ENCODE measurements at places on chromosomes 5 and 9.
A peak's percentile ranks its signal among the peaks of the same experiment; 100 is the strongest.

- DNase-seq: no peak
Observed at GRCh38 chr9:805151-805550, 36.3 kb upstream of the DMRT1 start.

DNA sequence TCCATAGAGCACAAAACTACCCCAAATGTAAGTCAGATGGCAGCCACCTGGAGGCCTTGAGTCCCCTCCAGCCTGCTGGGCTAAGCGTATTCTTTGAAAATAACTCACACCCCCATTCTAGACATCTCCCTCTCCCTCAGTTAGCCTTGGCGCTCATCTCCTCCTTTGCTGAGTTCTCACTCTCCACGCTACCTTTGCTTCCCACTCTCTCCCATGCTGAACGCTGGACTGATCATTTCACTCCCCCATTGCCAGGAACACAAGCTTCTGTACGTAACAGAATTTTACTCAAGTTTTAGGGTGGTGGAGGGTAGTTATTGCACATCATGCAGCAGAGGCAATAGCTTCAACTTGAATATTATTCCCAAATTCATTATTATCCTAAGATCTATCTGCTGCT is 47.5 kb upstream of the HRH2 start:
- no peak for DNase-seq

DNA sequence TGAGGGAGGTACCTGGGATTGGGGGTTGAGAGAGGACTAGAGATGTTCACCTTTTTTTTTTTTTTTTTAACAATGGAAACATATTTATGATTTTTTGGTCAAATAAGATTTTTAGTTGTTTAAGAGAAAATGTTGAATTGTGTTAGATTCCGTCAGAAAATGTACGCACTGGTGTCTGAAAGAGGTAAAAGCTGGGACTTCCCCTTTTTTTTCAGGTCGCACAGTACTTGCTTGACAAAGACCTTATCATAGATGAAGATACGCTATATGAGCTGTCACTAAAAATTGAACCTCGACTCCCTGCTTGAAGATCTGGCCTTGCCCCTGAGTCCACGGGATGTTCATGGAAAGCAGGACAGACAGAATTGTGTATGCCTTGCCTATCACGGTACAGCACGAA is 7.7 kb upstream of the CKMT2 start:
- DNase-seq: no peak

- no peak for DNase-seq
Observed at GRCh38 chr5:81779125-81779915, 28.4 kb upstream of the SSBP2 start.

DNA sequence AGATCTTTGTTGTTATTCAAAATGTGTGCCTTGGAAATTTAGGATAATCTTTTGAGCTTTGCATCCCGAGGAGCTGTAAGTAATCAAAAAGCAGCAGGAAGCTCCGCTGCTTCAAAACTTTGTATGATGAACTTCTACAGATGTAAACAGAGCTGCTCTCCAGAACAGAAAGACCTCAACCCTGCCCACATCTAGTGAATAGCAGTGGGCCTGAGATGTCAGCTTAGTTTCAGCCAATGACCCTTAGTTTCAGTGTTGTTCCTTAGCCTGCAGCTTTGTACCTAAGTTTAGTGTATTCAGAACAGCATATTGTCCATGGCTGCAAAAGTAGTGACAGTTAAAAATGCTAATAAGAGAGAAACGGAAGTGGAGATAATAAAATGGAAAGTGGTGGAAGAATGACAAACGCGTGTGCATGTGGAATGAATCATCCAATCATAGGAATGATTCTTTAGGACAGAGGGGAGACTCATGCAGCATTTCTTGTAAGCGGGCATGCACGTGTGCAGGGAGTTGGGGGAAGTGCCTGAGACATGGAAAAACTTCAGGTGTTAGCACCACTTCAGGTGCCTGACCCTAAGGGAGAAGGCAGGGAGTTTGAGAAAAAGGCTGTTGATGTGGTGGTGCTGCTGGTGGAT is 24.9 kb downstream of the SNX24 start:
- no peak for DNase-seq

DNA sequence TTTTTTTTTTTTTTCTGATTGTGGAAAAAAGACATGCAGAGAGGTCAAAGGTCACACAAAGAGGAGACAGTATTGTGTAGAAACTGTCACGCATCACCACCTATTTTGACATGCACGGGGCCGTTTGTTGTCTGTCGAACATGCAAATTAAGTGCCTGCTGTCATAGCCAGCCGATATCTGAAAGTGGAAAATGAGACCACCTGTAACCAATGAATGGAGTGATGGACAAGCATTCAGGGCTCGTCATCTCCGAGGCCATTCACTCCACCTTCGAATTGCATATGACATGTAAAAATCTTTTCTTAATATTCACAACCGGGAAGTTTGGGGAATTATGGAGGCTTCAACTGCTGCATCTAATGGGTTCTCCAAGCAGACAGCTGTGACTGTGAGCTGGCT is 512.2 kb upstream of the ADAMTS16 start:
- no peak for DNase-seq

DNA sequence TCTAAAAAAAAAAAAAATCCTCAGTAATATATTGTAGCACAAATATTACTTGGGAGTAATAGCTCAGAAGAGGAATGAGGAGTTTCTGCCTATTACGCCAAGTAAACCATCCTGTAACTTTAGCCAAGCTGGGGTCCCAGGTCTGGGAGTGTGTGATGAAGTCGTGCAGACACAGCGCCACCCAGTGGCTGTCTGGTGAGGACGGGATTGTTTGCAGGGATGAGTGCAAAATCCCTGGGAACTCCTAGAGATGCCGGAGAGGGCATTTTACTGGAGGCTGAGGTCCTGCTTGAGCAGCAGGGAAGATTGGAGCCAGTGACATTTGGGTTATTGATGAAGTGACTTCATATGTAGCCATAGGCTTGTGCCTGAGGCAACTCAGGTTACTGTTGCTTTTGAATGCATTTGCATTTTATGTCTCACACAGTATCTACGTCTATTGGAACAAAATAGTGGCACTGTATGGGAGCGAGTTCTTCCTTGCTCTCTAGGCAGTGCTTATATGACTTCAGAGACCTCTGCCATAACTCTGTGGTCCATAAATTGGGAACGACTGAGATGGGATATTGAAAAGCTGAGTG is 72.8 kb downstream of the PSAT1 start:
- DNase-seq: peak; percentile 95

- DNase-seq: no peak
Observed at GRCh38 chr9:110997847-110998246, 40.4 kb downstream of the LPAR1 start.

DNA sequence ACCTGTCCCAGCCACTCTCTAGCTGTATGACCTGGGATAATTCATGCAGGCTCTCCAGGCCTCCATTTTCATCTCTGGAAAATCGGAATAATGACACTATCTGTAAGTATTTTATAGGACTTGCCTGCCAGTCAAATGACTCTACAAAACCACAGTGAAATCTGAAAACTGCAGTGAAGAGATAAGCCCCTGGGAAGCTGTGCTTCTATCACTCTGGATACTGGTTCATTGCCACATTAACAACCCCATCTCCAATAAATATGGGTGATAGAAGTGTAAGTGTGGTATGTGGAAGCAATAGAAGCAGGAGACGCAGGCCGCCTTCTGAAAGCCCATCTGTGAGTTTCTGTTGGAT is 31.8 kb downstream of the WHRN start:
- DNase-seq: no peak

GRCh38 chr9:137619240-137620047 is 639 bp downstream of the EHMT1 start:
- peak; percentile 50 for DNase-seq

- no peak for DNase-seq
Observed at GRCh38 chr9:37966412-37967013, 62.6 kb upstream of the SLC25A51 start.

- DNase-seq: no peak
Observed at GRCh38 chr9:79757881-79758669, 186.3 kb downstream of the TLE4 start.

DNA sequence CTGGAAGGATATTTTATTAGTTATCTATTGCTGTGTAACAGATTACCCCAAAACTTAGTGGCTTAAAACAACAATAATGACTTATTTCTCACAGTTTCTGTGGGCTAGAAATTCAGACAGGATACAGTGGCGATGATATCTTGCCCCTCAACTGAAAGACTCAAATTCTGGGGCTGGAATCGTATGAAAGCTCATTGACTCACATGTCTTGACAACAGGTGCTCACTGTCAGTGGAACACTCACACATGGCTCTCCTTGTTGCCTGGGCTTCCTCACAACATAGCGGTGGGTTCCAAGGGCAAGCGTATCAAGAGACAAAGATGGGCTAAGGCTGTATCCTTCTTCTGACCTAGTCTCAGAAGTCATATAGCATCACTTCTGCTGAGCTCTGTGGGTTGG is 3.7 kb upstream of the GNPDA1 start:
- DNase-seq: no peak

GRCh38 chr5:68490406-68490805 is 274.9 kb downstream of the PIK3R1 start:
- DNase-seq: peak; percentile 90
